ENCODE measurements at places on chromosomes 1 and 21. TPM values are rescaled to one million over a fixed set of nuclear protein-coding genes. Genes with fewer than 3 reads are reported as not detected.

DNA sequence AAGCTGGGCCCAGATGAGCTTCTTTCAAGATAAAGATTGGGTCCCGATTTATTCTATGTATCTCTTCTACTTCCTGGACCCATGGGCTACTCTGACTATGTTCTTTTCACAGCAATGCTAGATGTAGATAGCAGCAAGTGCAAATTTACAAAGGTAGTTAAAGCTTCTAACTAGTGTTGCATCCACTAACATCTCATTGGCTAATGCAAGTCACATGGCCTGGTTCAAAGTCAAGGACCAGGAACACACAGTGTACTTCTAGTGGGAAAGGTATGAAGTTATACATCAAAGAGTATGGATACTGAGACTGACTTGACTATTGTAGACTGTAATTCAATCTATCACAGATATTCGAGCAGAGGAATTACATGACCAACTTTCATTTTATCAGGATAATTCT lies 588.8 kb downstream of the PLA2G4A start:
- no peak for DNase-seq

- DNase-seq = no peak
Observed at GRCh38 chr1:171484760-171485374, 463 bp upstream of the PRRC2C start.

The MTMR11 gene
- 1.3 TPM for total RNA-seq

The ATAD3C gene
- total RNA-seq = 0.28 TPM

DNA sequence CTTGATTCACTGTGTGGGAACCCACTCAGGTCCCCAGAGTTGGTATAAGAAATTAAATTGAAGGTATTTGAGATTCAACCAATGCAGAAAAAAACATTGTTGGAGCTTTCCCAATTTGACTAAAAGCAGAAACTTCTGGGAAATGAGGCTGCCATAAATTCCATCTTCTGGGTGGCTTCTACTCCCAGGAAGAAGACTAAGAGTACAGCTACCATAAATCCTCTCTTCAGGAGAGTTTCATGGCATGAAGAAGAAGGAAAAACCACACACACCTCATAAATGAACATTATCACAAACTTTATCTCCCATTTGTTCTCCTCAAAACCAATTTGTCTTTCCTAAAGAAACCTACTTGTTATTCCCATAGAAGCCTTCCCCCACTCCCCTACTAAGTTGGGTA lies 283.9 kb downstream of the DPYD start:
- no peak for DNase-seq

- no peak for DNase-seq
Observed at GRCh38 chr1:186780076-186780475, 48.7 kb upstream of the PLA2G4A start.

- DNase-seq = no peak
Observed at GRCh38 chr1:154496383-154496782, 5.6 kb upstream of the TDRD10 start.

The RBP7 gene
- 0.92 TPM for total RNA-seq

GRCh38 chr1:168742386-168742785 lies 13.4 kb upstream of the DPT start:
- no peak for DNase-seq

DNA sequence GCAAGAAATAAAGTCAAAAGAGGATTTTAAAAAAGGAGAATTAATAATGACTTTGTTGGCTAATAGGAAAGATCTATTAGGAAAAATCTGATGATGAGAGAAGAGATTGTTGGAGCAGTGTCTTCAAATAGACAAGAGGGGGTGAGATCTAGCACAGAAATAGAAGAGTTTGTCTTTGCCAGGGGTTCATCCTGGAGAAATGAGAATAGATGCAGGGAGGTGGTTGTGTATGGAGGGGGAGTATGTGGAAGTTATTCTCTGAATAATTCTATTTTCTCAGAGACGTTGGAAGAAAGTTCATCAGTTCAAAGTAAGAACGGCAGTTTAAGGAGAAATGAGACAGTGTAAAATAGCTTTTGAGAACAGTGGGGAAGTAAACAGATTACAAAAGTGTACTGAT lies 161.3 kb downstream of the TM2D1 start:
- DNase-seq = no peak

DNA sequence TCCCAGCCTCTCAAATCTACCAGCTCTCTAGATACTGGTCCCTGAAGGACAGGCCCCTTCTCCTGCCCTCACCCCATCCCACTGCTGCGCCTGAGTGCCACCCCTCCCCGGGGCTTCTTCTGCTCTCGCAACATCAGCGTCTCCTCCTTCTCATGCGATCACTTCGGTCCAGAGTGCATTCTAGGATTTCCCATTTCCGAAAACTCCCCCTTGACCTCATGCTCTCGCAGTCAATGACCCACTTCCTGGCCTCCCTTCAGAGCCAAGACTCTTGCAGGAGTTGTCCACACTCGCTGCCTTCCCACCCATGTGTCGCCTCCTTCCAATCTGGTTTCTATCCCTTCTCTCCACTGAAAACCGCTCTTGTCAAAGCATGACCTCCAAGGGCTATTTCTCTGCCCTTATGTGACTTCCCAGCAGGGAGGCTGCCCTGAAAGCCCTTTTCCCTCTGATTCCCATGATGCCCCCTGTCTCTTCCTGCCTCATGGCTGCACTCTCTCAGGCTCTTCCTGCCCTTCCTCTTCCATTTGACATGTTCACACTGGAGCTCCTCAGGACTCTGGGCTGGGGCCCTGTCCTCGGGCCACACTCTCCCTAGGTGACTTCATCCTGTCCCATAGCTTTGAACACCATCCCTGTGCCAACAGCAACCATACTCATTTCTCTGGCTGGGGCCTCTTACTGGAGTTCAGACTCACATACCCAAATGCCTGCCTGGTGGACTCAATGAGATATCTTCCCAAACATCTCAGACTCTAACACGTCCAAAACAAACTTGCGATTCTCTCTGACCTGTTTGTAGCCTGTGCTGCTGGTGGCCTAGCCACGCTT lies 46.0 kb downstream of the LDLRAD2 start:
- DNase-seq = no peak

- no peak for DNase-seq
Observed at GRCh38 chr21:37041706-37042271, 31.1 kb downstream of the PIGP start.

The MEX3A gene
- 48.8 TPM for total RNA-seq

The PRELP gene
- total RNA-seq = not detected

GRCh38 chr1:68285046-68285445 lies 52.7 kb upstream of the WLS start:
- DNase-seq = no peak

DNA sequence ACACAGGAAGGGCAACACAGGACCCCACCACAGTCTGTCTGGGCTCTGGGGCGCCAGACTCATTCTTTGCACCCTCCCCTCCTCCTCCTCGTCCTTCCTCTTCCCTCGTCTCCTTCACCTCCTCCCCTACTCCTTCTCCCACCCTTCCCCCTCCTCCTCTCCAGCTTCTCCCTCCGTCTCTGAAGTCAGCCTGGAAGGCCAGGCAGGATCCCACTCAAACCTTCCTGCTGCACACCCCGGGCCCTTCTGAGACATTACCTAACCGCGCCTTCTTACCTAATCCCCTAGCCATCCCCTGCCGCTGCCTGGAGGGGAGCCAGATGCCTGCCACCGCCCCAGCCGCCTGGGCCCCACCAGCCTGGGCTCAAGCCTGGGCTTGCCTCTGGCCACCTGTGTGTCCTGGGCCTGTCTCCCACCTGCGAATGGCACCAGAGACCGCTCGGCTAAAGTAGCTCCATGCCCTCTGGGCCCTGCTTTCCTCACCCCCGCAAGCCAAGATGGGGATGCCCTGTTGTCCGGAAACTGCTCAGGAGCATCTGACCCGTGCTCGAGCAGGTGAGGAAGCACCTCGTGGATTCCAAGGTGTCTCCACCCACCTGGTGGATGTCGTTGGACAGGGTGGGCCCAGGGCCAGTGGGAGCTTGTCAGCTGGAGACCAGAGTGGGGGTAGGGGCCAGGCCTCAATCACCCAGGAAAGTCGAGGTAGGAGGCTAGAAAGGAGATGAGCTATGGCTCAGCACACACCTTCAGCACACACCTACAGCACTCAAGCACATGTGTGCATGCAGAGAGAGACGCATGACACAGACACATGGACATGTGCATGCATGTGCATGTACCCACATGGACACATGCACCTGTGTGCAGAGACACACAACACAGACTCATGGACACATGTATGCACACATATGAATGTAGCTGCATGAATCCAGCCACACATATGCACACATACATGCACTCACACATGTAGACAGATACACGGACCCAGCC lies 31.9 kb downstream of the WNT9A start:
- DNase-seq = no peak

- no peak for DNase-seq
Observed at GRCh38 chr1:9073143-9073542, 3.7 kb upstream of the SLC2A5 start.

DNA sequence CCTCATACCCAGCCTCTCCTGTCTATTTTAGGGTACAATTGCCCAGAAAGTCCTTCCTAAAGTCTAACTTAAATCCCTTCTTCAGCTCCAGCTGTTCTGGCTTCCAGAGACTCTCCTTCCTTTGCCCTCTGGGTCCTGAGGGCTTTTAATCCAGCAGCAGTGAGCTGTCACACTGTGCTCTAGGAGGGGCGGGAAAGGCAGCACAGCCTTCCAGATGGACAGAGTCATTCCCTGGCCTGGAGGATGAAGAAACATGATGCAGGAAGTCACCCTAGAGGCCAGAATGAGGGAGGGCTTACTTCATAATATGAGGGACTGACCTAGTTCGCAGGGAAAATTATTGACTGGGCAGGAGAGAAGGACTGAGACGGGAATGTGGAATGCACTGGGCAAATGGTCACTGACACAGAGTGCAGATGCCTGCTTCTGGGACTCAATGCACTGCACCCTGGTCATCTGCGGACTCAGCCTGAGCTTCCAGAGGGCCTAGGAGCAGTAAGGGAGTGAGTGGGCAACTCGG lies 1.3 kb downstream of the SH2D2A start:
- DNase-seq = peak; percentile 83

GRCh38 chr1:237062976-237063375 lies 21.0 kb downstream of the RYR2 start:
- DNase-seq = no peak

The CR2 gene
- total RNA-seq = 0.04 TPM

GRCh38 chr1:204286831-204287421 lies 72.8 kb downstream of the PLEKHA6 start:
- peak; percentile 51 for DNase-seq

- DNase-seq = no peak
Observed at GRCh38 chr1:115413621-115414020, 75.6 kb upstream of the NGF start.

GRCh38 chr1:41495210-41495948 lies 10.9 kb upstream of the EDN2 start:
- DNase-seq = peak; percentile 51

The SH2D5 gene
- total RNA-seq = 0.98 TPM

The DVL1 gene
- 105 TPM for total RNA-seq

- DNase-seq = no peak
Observed at GRCh38 chr1:50832167-50832566, 127.9 kb downstream of the FAF1 start.

The PCP4 gene
- total RNA-seq = not detected

DNA sequence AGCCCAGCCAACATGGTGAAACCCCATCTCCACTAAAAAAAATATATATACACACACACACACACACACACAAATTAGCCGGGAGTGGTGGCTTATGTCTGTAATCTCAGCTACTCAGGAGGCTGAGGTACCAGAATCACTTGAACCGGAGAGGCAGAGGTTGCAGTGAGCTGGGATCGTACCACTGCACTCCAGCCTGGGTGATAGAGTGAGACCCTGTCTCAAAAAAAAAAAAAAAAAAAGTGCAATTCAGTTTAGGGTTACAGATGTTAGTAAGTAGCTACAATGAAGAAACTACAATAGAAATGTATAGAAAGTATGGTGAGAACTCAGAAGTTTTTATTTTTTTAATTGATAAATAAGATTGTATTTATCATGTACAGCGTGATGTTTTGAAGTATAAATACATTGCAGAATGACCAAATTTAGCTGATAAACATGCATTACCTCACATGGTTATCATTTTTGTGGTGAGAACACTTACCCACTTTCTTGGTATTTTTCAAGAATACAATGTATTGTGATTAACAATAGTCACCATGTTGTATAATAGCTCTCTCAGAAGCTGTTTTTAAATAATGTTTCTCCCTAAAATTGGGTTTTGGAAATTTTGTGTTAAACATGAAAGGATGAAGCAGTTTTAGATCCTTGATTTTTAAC lies 17.9 kb downstream of the KDM1A start:
- DNase-seq = no peak

- no peak for DNase-seq
Observed at GRCh38 chr1:28365864-28366263, 3.7 kb upstream of the PHACTR4 start.

DNA sequence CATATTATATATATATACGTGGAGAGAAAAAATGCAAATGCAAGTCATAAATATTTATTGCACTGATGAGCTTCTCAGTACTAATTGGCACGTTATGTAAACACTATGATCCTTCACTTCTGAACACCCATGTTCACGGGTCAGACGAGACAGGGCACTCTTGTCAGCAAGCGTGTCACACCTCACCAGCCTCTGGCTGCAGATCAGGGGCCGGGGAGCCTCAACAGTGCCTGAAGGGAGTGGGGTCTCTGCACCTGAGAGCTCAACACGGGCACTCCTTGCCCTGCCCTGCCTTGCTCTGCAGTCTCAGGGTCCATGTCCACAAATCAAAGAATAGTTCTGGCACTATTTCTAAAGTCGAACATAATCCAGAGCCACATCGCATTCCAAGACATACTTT lies 409 bp upstream of the HIVEP3 start:
- no peak for DNase-seq

The LAMB3 gene
- total RNA-seq = 0.70 TPM

Data from cardiac muscle cell (in vitro differentiated cells and primary cell).